ENCODE measurements at places on chromosomes 1 and 21.

DNA sequence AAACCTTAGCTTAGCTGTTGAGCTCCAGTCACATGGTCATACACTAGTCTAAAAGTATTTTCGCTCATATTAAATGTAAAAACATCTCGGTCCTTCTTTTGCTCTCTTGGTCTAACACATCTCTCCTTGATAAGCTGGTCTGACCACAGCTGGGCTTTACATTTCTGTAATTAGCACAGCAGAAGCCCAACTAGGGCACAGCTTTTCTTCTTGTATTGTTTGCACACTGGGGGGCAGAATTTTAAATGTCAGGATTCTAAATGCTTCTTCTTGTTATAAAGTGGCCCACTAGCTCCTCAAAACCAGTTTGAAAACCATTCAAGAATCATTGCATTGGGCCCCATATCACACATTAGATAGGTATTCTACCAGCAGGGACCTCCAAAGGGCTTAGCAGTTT is 289.1 kb upstream of the PKN2 start:
- DNase-seq = no peak

GRCh38 chr1:166937962-166938361 is 37.4 kb downstream of the ILDR2 start:
- no peak for DNase-seq

GRCh38 chr1:81702903-81703302 is 97.8 kb upstream of the ADGRL2 start:
- DNase-seq = peak; percentile 80

GRCh38 chr21:36948686-36949085 is 17.8 kb downstream of the HLCS start:
- DNase-seq = no peak

- no peak for DNase-seq
Observed at GRCh38 chr1:1237874-1238701, 6.1 kb downstream of the B3GALT6 start.

DNA sequence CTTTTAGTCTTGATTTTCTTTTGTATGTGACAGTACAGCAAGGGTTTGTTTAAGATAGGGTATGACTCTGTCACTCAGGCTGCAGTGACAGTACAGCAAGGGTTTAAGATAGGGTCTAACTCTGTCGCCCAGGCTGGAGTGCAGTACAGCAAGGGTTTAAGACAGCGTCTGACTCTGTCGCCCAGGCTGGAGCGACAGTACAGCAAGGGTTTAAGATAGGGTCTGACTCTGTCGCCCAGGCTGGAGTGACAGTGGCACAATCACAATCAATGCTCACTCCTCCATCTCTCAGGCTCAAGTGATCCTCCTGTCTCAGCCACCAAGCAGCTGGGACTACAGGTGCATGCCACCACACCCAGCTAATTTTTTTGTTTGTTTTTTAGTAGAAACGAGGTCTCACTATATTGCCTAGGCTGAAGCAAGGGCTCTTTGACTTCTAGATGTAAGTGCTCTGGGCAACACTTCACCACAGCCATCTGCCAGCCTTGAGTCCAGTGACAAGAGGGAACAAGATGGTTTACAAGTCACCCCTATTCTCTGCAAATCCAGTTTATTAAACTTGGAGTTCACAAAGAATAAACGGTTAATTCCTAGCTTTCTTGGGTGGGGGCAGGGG is 965 bp upstream of the SH2D5 start:
- no peak for DNase-seq

- no peak for DNase-seq
Observed at GRCh38 chr1:111417755-111418154, 9.8 kb downstream of the OVGP1 start.

DNA sequence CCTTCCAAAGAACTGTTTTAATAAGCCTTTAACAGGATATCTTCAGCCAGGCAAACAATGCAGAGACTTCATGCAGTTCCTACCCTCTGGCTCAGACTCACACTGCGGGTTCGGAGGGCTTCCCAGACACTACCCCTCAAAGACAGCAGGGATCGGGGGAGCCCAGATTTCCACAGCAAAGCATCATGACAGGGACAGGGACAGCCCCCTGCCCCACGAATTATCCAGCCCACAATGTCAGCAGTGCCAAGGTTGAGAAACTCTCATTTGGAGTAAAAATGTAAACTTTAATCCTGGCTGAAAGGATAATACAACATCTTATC is 20.1 kb downstream of the NPHP4 start:
- no peak for DNase-seq

DNA sequence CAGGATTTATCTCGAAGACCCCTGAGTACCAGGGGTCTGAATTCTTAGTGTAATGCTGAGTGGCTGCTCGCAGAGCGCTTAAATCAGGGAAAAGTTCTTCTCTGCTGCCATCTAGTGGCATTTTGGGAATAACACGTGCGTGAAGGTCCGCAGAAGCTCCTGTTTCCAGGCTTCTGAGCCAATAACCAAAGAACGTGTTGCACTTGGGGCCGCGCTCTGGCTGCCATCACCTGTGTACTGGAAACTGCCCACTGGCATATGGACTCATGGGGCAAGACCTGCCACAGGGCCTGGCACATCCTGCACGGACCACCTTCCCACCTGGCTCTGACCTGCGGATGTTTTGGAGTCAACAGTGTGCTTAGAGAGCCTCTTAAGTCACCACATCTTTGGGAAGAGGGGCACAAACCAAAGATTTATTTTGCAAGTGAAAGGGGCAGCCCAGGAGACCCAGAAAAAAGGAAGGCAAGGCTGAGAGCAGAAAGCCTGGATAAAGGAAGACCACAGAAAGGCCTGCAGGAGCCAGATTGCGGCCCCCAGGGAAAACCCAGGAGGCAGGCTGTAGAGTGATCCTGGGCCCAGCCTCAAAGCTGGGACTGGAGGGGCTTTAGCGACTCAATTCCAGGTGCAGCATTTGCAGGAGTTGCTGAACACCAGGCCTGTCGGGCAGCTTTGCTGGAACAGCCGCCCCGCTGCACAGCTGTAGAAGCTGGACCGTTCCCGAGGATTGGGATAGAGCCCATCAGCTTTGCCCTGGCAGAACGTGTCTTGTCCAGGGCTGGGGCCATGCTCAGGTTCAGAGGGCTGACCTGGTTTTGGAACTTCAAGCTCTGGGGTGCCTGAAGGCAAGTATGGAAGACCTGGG is 13.0 kb downstream of the CHIT1 start:
- peak; percentile 14 for DNase-seq

DNA sequence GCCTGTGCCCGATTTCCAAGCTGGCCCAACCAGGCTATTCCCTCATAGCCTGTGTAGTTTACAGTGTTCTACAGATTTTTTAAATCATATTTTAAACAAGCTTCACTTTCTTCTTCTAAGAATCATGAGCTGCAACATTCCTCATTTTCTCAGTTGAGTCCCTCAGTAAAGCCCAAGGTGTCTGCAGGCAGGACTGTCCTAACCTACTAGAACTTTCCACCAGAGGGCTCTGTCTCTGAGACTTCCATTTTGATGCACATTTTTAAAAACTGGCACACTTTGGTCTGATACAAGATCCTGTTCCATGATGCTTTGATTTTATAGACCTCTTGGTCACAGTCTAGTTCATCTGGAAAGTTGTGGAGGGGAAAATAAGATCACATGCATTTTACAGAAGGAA is 21.6 kb upstream of the SLAMF6 start:
- DNase-seq = no peak

- DNase-seq = peak; percentile 88
Observed at GRCh38 chr1:1264868-1265272, 8.8 kb downstream of the UBE2J2 start.

DNA sequence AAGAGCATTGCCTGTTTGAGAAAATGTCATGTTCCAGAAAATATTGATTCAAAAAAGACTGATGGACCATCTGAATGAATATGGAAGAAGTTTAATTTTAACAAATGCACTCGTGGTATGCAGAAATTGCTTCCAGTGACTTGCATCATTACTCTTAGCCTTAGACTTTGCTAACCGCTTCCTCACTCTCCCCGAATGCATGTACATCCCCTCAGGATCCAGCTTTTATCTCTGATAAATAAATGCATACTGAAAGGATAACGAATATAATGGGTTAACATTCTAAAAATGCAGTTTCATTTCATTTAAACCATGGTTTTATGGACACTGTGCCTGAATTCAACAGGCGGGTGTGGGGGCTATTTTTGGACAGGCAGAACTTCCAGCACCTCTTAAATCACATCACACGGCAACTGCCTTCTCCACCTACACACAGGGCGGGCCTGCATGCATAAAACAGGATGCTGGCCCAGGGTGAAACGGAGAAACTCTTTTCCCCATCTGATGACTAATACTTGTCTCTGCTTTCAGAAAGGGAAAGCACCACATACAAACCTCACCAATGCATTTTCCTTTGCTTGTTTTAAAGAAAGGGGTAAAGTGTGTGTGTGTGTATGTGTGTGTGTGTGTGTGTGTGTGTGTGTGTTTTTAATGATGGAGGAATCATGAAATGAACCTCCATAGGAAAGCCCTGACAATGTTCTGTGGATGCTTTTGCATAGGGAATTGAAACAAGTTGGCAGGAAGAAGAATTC is 48.7 kb downstream of the SPAG17 start:
- no peak for DNase-seq

- no peak for DNase-seq
Observed at GRCh38 chr1:11761988-11762406, at the start of gene C1orf167. Gene C1orf167, plus strand, starts transcription at chr1:11762193. Its CDS starts 2,208 bp downstream, at chr1:11764401.

- DNase-seq = no peak
Observed at GRCh38 chr1:29270929-29271521, 34.7 kb downstream of the PTPRU start.

DNA sequence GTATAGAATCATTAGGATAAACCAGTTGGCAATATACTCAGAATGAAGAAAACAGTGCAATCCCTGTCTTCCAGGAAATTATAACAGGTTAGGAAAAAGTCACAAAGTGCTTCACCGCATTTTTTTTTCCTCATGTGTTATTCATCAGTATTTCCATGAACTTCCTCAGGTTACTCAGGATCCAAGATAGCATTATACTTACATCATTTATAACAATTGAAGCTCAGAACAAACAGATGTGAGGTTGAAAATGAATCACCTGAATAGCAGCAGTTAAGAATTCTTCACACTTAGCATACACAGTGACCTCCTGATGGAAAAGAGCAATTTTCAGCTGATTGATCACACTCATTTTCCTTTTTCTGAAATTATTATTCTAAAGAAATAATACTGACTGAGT is 1040.7 kb upstream of the B3GALT2 start:
- DNase-seq = no peak

GRCh38 chr1:66641891-66642473 is 108.0 kb downstream of the SGIP1 start:
- no peak for DNase-seq

- no peak for DNase-seq
Observed at GRCh38 chr1:48953617-48954016, 176.9 kb upstream of the BEND5 start.

DNA sequence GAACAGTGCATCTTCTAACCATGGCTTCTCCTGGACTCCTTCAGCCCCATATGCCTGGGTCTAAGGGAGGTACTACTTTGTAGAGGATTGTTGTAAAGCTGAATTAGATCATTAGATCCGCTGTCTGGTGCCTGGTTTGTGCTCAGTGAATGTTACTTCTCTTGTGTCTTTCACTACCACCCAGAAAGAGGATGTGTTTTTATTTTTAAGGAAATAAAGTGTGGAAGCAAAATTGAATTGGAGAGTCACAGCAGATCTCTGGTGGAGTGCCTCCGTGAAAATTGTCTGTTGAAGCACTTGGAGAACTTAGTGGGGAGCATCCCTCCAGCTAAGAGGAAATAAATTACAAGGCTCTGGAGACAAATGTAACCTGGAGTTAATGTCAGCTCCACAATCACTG is 101.8 kb upstream of the ARTN start:
- no peak for DNase-seq

DNA sequence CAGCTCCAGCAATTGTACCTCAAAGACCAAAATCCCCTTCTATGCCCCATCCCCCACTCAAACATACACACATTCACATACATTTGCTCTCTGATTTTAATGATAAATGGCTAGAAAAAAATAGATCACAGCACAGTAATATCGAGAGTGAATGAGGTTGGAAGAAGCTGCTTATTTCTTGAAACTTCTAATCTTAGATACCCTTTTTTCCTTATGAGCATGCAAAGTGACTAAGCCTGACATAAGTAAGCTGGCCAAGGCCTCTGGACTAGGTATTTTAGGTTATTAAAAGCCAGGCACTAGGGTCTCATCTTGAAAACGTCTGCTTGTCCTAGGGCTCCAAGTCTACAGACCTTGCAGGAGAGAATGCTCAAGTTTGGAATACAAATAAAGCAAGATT is 133.6 kb downstream of the TGFBR3 start:
- DNase-seq = no peak
